ENCODE measurements at places on chromosomes 6 and 20. TPM values are rescaled to one million over a fixed set of nuclear protein-coding genes. Genes with fewer than 3 reads are reported as not detected.

DNA sequence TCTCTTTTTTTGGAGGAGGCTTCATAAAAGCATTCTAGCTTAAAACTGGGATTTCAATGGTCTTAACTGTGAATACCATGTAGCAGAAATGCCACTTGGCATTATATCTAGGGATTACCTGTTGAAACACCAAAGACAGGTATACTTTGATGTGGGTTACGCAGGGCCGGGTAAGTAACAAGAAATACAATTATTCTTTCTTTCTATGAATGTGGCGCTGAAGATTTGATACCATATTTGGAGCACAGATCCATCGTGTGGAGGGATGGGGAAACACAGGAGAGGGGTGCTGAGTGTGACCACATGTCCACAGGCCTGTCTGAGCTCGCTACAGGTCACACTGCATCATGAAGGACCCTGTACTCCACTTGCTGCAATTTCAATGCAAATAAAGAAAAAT, 257.8 kb downstream of the GMPR start:
- no peak for DNase-seq
- no peak overlapping the region for H3K4me3 ChIP-seq
- no peak overlapping the region for H3K27ac ChIP-seq
- H3K27me3 ChIP-seq, result no peaks in the 10 kb centered on the region
- H3K4me1 ChIP-seq, result peaks cover 32% of the 10 kb centered on the region

TRIM40 gene
- total RNA-seq, result not detected

TGM3 gene
- not detected for total RNA-seq

- no peak overlapping the region for H3K27ac ChIP-seq
- H3K27me3 ChIP-seq, result peaks cover 13% of the 10 kb centered on the region
- no peak overlapping the region for H3K4me3 ChIP-seq
- no peaks in the 10 kb centered on the region for H3K4me1 ChIP-seq
These were observed 23.6 kb upstream of the DNAAF9 start for GRCh38 chr20:3431109-3431508.

BPIFB1 gene
- total RNA-seq, result not detected

All from activated naive CD4-positive, alpha-beta T cell treated with anti-CD3 and anti-CD28 coated beads for 36 hours (primary cell).